ENCODE measurements at places on chromosomes 11 and 22.

- DNase-seq, result no peak
These were observed 34.2 kb downstream of the SYT7 start for GRCh38 chr11:61546663-61547062.

DNA sequence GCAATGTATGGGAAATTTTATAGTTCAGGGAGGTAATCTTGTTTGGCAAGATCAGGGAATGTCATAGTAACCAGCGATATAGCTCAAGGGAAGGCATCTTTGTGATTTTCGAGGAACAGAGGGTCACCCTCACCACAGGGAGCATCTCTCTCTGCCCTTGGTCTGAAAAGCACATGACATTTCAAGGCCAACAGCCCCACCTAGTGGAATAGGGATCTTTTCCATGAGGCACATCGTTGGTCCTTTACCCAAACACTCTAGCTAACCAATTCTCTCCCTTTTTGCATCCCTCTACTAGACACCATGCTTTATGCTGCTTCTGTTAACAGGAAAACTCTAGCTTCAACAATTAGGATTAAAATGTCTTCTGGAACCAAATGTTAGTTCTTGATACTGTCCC, 179.0 kb downstream of the GRM5 start:
- peak; percentile 36 for DNase-seq

GRCh38 chr22:45497351-45498145, 5.1 kb upstream of the FBLN1 start:
- DNase-seq, result no peak

DNA sequence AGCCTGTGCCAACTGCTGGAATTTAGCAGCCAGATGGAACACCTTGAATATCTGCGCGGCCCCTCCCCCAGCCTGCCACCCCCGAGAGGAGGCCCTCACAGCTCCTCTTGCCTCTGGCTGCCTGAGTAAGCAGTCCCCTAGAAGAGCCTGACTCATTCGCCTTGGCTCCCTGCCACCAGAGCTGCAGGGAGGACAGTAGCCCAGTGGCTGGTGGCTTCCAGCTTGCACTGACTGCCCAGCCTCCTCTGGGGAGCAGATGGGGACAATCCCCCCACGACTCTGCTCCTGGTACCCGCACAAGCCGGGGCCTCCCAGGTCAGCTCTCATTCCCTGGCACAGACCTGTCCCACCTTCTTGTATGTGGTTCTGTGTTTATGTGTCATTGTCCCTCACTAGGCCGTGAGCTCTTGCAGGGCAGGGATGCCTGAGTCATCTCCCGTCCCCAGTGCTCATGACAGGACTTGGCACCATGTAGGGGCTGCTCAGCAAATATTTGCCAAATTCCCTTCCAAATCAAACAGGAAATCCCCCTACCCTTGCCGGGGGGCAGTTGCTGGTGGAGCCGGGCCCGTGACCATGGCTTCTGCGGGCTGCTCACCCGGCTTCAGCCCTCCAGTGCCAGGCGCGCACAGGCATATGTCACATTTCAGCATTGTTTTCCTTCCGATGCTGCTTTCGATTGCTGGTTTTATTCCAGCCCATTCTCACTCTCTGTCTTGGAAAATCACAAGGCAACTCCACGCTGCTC, 43.6 kb downstream of the CACNG2 start:
- DNase-seq, result peak; percentile 96

GRCh38 chr11:16924462-16924825, 89.8 kb downstream of the PLEKHA7 start:
- DNase-seq, result no peak

DNA sequence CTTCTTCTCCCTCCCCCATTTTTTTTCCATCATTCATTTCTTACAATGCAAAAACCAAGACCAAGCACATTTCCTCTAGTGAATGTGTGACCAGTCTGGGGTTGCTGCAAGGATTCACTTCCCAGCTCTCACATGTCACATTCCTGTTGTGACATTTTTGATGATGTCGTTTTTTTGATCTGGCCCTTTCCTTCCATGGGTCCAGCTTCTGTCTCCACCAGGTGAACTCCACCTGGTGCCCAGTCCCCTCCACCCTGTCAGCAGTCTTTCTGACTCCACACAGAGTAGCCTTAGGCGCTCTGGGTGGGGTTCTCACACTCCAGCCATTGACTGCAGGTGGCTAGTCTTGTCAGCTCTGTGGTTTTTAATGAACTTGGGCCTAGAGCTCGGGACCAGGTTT, 15.6 kb downstream of the PANX1 start:
- DNase-seq, result no peak

DNA sequence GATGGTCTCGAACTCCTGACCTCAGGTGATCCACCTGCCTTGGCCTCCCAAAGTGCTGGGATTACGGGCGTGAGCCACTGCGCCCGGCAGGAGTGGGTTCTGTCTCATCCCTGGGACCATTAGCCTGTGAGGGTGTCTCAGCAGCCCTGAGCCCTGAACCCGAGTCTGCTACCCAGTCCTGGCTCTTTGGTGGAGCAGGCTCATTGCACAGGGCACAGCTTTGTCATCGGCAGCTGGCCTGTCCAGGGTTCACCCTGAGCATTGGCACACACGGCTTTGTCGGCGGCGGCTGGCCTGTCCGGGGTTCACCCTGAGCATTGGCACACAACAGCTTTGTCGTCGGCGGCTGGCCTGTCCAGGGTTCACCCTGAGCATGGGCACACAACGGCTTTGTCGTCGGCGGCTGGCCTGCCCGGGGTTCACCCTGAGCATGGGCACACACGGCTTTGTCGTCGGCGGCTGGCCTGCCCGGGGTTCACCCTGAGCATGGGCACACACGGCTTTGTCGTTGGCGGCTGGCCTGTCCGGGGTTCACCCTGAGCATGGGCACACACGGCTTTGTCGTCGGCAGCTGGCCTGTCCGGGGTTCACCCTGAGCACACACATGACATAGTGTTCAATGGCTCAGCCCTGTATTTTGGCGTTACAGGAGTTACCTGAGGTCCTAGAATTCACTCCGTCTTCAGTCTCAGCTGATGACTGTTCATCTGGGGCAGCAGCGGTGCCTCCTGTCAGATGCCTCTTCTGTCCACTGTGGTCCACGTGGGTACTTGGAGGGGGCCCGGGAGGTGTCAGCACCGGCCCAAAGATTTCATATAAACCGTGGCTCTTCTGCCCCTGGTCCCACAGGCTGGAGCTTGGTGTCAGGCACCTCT, 1082.5 kb downstream of the BRD1 start:
- DNase-seq, result no peak

DNA sequence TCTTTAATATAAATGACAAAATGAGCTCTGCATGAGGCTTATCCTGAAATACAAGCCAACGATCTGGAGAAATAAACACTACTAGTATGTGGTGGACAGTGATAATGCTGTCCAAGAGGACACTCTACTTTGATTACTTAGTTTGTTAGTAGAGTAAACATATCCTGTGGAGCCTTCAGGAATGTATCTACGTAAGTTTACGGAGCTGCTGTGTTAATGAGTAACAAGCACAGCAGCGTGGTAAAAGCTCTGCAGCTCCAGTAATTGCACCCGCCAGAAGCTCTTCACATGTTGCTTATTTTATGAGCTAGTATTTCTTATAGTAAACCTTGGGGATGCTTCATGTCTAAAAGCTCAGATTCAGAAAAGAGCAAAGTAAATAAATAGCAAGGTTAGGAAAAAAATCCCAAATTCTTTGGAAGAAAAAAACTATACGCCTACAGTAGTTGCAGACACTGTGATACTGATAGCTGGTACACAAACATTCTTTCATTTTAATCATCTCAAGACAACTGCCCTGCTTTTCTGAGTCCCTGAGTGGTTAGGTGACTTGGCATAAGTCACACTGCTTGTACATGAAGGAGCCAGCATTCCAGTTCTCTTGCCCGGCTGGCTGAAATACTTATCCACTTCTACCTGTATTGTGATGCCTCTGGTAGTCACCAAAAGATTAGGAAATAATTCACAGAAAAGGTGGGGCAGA, 32.7 kb upstream of the CCDC34 start:
- DNase-seq, result no peak

GRCh38 chr11:127451861-127452260, 451.3 kb upstream of the KIRREL3 start:
- no peak for DNase-seq

DNA sequence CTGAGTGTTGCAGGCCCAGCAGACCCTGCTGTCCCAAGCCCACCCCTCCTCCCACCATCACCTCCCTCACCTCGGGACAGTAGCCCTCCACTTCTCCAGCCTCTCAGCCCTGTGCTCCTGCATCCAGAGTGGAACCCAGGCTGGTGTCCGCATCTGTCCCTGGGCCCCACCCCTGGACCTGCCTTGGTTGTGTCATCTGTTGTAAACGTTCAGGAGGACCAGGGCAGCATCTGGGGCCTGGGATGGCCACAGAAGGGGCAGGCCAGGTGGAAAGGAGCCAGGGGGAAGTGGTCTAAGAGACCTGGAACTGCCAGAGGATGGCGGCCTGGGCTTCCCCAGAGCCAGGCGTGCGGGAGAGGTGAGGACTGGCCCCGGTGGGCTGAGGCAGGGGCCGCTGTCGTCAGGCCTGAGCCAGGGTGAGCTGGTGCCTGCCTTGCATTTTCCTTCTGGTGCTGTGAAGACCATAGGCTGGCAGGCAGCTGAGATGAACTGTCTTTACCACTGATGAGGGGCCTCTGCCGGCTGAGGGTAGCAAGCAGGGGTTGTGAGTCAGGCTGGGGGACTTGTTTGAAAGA, 26.1 kb upstream of the MGAT3 start:
- DNase-seq, result no peak

DNA sequence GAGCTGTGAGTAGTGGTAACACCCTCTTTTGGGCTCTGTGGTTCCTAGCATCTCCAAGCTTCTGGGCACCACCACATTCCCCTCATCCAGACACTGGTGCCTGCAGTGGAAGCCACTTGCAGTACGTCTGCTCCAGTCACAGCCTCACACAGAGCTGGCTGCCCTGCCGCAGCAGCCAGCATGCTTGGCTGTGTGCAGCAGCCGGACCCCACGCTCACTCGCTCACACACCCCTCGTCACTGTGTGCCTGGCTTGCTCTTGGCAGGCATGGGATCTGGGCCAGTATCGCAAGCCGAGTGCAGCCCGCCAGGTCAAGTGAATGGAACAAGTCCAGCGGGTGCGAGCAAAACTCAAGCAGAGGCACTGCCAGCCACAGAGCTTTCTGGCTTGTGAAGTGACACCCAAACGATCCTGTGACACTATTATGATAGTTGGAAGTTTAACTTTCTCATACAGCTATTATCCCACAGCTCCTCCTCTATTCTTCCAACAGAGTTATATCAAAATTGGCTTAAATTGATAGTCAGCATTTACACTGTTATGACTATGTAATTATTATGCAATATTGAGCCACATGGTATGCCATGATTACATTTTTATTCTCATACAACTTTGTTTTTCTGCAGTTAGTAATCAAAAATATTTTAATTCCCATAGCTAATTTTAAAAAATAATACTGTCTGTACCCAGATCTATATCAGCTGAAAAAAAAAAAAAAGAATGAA, 89.0 kb downstream of the CCDC73 start:
- DNase-seq, result no peak

DNA sequence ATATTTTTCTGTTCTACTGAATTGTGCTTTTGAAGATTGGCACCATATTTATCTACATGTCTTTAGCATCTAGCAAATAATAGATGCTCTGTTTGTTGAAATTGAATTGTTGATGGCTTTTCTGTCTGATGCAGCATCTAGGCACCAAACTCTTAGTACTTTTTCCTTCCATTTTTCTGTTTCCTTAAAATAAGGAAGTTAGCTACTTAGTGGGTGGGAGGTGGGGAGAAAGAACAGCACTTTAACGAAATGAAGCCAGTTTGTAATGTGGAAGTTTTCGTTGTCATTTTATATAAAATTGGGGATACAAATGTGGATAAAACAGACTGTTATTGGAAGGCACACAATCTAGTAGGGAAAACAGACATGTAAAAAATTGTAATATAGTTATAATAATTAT, 76.6 kb downstream of the HIPK3 start:
- DNase-seq, result no peak

DNA sequence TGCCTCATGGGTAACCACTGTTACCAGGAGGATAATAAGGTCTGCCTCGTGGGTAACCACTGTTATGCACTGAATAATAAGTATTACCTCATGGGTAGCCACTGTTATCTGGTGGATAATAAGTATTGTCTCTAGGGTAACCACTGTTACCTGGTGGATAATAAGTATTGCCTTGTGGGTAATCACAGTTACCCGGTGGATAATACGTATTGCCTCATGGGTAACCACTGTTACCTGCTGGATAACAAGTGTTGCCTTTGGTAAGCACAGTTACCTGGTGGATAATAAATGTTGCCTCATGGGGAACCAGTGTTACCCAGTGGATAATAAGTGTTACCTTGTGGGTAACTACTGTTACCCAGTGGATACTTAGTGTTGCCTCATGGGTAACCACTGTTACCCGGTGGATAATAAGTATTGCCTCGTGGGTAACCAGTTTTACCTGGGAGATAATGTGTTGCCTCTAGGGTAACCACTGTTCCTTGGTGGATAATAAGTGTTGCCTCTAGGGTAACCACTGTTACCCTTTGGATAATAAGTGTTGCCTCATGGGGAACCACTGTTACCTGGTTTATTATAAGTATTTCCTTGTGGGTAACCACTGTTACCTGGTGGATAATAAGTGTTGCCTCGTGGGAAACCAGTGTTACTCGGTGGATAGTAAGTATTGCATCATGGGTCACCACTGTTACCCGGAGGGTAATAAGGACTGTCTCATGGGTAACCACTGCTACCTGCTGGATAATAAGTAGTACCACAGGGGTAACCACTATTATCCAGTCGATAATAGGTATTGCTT, 10.6 kb upstream of the NXPE4 start:
- DNase-seq, result no peak

DNA sequence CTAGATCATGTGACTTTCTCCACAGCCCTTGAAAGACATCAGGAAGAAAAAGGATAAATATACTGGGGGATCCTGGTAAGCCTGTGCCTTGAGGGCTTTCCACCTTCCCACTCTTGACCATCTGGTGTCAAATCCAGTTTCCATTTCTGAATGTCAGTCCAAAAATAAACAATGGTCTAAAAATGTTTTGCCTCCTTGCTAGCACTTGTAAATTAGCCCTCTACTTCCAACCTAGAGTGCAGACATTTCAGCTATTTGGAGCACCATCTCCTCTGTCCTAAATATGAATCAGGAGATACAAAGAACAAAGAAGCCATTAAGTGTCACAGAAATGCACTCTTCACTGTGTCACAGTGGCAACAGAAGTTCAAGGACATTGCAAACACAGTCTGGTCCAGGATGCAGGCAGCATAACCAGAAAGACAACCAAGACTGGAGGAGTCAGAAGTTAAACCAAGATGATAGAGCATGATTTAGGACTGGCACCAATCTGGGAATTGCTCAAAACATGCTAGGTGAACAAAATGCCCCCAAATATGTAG, 88.1 kb downstream of the CCDC34 start:
- no peak for DNase-seq

GRCh38 chr11:103234974-103235373, 125.7 kb downstream of the DYNC2H1 start:
- DNase-seq, result peak; percentile 39

Measured in fibroblast of skin of scalp (primary cell).